Ascending aorta (tissue), 2 donors: ENCODE measurements at places on chromosomes 3 and 15.

DNA sequence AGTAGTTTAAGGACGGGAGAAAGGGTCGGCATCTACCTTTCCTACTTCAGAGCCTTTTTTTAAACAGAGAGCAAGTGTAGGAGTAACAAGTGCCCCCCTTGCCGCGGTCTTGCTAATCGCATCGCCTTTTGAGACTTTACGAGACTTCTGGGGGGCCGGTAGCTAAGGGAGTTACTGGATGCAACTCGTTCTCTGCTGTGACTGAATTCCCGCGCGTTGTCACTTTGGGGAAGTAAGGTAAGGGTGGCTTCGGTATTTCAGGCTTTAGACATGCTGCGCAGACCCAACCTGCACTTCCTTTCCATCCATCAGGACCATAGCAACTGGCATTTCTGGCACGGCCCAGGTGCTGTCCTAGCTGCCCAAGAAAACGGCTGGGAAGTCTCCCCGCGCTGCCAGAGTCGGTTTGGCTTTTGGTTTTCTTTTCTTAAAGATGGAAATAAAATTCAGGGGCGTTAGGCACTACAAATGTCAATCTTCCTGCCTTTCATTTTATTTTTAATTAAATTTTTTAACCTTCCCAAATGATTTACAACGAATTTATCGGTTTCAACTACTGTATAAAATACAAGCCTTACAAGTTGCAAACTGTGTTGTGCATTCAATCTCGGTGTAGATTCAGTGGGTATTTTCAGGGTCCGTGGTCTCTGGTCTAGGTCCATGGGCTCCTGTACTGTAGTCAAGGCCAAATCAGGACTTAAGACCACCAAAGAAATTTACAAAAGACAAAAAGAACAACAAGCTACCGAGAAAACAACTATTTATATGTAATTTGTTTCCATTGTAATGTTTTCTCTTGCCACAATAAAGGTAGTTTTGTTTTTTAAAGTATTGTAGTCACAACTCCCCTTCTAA, 3.5 kb downstream of the MECOM start:
- no peaks in the 10 kb centered on the region for H3K4me1 ChIP-seq
- no peaks in the 10 kb centered on the region for H3K27me3 ChIP-seq
- DNase-seq: no peak
- no peaks in the 10 kb centered on the region for H3K36me3 ChIP-seq
- H3K27ac ChIP-seq: peak overlapping the region; percentile 96

DNA sequence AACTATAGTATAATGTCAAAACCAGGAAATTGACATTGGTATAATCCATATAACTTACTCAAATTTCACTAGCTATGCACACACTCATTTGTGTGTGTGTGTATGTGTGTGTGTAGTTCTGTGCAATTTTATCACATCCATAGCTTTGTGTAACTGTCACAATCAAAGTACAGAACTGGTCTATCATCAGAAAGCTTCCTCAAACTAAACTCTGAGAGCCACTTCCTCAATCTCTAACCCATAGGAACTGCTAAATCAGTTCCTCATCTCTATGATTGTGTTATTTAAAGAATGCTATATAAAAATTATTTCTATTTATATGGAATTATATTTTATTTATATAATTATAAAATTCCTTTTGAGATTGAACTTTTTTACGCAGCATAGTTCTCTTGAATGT, 18.1 kb downstream of the LNP1 start:
- no peak overlapping the region for H3K4me3 ChIP-seq
- H3K27ac ChIP-seq: no peak overlapping the region
- H3K36me3 ChIP-seq: no peaks in the 10 kb centered on the region
- DNase-seq: no peak

DNA sequence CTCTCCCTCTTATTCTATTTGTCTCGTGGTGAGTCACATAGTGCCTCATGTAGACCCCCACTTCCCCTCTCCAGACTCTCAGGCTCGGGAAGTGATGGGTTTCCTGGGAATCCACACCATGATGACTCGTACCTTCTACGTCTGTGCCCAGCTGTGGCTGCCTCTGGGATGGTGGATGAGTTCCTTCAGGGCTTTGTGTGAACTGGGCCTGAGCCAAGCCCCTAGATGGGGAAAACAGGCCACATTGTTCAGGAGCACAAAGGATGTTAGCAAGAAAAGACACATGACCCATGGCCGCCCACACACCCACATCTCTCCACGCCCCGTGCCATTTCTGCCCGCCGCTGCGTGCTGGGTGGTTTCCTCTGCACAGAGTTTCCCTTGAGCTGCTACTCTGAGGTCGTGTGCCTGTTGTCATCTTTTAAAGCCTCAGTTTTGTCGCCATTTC, 10.5 kb downstream of the ISG20 start:
- no peaks in the 10 kb centered on the region for H3K27me3 ChIP-seq
- no peaks in the 10 kb centered on the region for H3K4me1 ChIP-seq
- H3K27ac ChIP-seq: no peak overlapping the region
- no peaks in the 10 kb centered on the region for H3K36me3 ChIP-seq
- no peak overlapping the region for H3K4me3 ChIP-seq

GRCh38 chr3:119809249-119810017, 27.5 kb downstream of the NR1I2 start:
- no peaks in the 10 kb centered on the region for H3K27me3 ChIP-seq
- no peaks in the 10 kb centered on the region for H3K36me3 ChIP-seq
- no peak for DNase-seq
- no peaks in the 10 kb centered on the region for H3K4me1 ChIP-seq

- no peak overlapping the region for H3K4me3 ChIP-seq
- no peaks in the 10 kb centered on the region for H3K36me3 ChIP-seq
- H3K27ac ChIP-seq: no peak overlapping the region
- H3K4me1 ChIP-seq: no peaks in the 10 kb centered on the region
- no peaks in the 10 kb centered on the region for H3K27me3 ChIP-seq
- no peak for DNase-seq
Observed at GRCh38 chr15:45333550-45333949, 44.8 kb downstream of the GATM start.

DNA sequence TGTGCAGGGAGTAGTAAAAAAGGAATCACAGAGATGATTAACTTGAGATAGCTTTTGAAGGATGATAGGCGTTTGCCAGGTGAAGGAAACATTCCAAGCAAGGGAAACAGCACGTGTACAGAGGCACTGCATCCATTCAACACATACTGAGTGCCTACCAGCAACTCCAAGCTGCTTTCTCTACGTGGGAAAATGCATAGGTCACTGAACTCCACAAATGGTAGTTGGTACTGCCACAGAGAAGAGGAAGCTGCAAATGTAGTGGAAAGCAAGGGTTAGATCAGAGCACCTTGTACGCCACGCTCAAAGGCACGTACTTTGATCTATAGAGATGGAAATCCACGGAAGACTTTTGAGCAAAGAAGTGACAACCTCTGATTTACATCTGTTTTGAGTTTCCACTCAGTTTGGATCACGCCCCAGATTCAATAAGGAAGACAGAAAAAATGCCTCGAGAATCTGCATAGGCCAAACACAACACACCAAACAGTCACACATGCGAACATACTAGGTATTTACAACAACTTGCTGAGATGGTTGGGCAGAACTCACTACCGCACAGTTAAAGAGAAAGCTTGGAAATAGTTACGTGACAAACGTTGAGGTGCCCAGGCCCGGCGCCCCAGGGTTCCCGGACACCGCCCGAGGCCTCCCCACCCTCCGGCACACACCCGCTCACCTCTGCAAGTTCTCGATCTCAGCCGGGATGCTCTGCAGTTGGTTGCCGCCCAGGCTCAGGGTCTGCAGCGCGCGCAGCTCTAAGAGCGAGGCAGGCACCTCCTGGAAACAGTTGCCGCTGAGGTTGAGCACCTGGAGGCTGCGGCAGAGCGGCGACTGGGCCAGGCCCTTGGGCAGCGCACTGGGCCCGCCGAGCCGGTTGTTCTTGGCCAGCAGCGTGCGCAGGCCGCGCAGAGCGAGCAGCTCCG, 826 bp downstream of the LRRC58 start:
- H3K27me3 ChIP-seq: no peaks in the 10 kb centered on the region
- peaks cover 14% of the 10 kb centered on the region for H3K4me1 ChIP-seq

DNA sequence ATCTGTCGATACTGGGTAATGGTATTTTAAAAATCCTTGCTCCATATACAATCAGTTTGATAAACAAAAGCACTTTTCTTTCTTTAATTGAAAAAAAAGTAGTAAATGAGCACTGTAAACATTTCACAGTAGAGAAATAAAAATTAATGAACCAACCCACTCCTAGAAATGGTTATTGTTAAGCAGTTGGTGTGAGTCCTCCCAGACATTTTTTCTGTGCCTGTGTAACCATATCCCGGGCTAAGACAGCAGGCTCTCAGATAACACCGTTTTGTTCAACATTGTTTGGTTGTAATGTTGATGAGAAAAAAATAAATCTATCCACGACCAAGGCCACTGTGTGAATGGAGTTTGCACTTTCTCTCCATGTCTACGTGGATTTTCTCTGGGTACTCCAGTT, 42.6 kb downstream of the PXK start:
- no peaks in the 10 kb centered on the region for H3K4me1 ChIP-seq
- DNase-seq: no peak
- no peak overlapping the region for H3K4me3 ChIP-seq

- peak overlapping the region; percentile 9 for H3K27ac ChIP-seq
- H3K4me3 ChIP-seq: no peak overlapping the region
- H3K27me3 ChIP-seq: no peaks in the 10 kb centered on the region
- no peaks in the 10 kb centered on the region for H3K4me1 ChIP-seq
- DNase-seq: no peak
- no peaks in the 10 kb centered on the region for H3K36me3 ChIP-seq
Observed at GRCh38 chr3:49238274-49239127, 38.5 kb downstream of the C3orf62 start.

GRCh38 chr3:114519415-114519814, 225.6 kb downstream of the TIGIT start:
- no peak overlapping the region for H3K27ac ChIP-seq
- DNase-seq: no peak
- no peaks in the 10 kb centered on the region for H3K36me3 ChIP-seq
- no peak overlapping the region for H3K4me3 ChIP-seq
- no peaks in the 10 kb centered on the region for H3K4me1 ChIP-seq

DNA sequence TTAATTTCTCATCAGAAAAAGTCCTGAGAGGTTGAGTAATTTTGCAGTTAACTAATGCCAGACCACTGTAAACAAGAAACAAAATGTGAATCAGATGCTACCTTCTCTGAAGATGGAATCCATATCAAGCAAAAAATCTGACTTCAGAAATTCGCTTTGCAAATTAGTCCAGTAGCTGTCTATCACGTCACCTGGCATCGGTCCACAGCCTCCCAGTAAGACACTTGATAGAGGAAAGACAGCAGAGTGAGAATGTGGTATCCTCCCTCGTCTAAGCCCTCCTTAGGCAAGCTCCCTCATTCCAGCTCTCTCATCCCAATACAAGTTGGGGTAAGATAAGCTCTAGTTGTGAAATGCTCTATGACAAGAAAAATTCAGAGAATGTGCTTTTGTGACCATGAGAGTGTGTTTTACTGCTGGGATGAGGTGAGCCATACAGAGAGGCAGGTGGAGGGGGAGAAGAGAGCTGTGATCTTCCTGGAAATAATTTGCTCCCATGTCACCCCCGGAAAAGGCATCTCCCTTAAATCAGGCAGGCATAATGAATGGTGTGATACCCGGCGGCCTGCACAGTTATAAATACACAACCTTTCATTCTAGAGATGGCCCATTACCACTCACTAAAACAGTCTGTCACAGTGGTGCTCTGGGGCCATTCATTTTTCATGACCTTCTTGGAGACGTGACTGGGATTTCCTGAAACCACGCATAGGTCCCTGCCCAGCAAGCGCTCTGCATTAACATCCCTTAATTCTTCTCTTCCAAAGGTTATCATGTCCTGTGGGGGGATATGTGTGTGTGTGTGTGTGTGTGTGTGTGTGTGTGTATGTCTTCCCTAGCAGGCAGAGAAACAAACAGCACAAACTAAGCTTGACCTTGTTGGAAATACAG, 602.0 kb upstream of the KCNMB2 start:
- H3K4me3 ChIP-seq: no peak overlapping the region
- no peak overlapping the region for H3K27ac ChIP-seq
- H3K36me3 ChIP-seq: no peaks in the 10 kb centered on the region
- no peaks in the 10 kb centered on the region for H3K27me3 ChIP-seq

DNA sequence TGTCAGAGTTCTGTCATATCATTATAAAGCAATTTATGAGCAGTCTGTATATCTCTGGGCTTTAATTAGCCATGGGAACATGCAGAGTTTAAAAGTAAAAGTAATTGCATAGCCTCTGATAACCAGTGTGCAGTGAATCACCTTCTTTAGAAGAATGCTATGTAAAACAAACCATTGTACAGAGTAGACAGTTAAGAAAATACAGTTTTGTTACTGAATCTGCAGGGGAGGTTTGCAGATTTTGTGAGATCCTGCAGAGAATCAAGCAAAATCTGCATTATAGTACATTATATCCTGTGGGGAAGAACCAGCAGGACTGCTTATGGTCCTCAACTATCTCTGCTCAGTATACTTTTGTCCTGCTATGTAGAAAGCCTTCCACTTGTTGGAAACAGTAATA, 396.2 kb upstream of the NAALADL2 start:
- H3K36me3 ChIP-seq: no peaks in the 10 kb centered on the region
- no peak for DNase-seq
- no peaks in the 10 kb centered on the region for H3K4me1 ChIP-seq

DNA sequence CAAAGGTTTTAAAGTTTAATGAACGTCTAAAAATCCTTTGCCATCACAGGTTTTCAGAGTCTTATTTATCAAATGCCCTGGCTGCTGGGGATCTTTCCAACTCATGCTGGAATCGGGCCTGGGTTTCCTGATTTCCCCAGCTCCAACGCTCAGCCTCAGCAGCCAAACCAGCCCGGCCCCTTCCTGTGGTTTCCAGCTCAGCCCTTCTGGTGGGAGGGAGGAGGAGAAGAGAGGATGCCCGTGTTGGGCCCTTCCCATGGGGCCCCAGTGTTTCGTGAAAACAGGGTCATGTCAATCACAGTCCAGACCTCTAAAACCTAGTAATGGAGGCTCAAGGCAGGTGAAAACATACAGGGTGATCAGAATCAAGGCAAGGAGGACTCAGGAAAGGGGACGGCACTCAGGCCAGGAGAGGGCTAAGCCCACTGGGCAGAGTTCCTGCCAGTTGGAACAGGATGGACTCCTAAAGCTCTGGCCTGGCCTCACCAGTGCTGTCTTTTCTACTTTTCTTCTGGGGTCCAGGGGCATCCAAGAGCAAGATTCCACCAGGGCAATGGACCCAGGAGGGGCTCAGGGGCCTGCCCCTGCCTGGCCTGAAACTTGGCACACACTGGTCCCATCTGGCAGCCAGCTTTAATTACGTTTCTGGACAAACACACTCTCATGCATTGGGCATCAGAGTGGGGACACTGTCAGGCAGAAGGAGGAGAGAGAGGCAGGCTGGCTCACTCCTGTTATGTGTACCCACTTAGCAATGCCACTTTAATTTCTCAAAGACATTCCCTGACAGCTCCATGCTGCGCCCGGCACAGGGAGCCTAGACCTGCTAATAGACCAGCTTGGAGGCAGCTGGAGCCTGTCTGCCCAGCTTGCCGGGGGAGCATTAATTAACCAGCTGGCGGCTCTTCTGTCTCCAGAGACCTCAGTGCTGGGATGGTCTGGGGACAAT, 194.6 kb downstream of the FAM43A start:
- H3K4me1 ChIP-seq: peaks cover 21% of the 10 kb centered on the region
- DNase-seq: peak; percentile 70
- no peak overlapping the region for H3K4me3 ChIP-seq
- H3K36me3 ChIP-seq: no peaks in the 10 kb centered on the region
- peak overlapping the region; percentile 63 for H3K27ac ChIP-seq
- no peaks in the 10 kb centered on the region for H3K27me3 ChIP-seq
